ENCODE measurements at places on chromosomes 7 and 10. TPM values are rescaled to one million over a fixed set of nuclear protein-coding genes. Genes with fewer than 3 reads are reported as not detected.

GRCh38 chr10:86308056-86308455 is 58.5 kb downstream of the GRID1 start:
- DNase-seq, result peak; percentile 33

DNA sequence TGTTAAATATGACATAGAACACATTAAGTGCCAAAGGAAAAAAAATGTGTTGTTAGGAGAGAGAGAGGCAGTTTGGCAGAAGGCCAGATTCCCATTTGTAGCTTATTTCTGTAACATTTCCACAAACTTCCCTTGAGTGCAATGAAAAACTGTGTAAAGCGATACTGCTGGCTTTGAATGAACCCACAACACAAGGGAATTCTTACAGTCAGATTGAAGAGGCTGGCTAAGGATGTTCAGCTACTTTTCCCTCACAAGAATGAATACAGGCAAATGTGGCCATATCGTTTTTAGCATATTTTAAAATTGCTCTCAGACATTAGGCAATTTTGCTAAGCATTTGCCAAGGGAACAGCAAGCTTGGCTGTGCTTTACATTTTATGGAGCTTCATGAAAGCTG is 614.1 kb upstream of the FZD8 start:
- DNase-seq, result no peak

Gene HOXA4
- total RNA-seq, result 1.1 TPM

Gene ODAD2
- total RNA-seq, result 0.83 TPM

Gene SDHAF3
- 12.8 TPM for total RNA-seq

DNA sequence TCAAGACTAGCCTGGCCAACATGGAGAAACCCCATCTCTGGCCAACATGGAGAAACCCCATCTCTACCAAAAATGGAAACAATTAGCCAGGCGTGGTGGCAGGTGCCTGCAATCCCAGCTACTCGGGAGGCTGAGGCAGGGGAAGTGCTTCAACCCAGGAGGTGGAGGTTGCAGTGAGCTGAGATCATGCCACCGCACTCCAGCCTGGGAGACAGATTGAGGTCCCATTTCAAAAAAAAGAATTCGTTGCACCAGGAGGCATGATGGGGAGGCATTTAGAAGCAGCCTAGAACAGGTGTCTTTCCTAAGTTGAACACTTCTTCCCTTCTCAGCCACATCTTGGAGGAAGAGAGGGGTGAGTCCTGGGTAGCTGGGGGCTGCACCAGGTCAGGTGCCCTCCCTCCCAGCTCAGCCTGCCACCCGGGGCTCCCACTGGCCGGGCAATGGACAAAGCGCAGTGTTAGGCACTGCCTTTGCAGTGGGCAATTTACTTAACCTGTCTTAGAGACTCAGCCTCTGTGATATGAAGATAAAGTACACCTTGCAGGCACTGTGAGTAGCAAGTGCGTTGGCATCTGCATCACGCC is 726.8 kb downstream of the PARD3 start:
- peak; percentile 43 for DNase-seq

DNA sequence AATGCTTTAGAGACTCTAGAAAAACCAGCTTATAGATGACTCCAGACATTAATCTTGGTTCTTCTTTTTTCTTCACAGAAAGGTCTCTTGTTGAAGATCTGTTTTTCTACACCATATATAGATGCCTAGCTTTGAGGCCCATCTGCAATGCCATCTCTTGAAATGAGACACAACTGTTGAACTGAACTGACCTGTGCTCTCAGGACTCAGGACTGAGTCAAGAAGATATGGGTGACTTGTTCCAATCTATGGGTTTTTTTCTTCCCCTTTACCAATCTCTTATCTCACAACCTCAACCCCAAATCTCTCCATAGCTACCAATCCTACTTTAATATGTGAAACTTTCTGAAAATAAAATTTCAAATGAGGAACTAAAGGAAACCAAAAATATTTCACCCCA is 194.7 kb downstream of the SNX13 start:
- no peak for DNase-seq

Measured in cardiac septum (tissue), 1 donor.